ENCODE measurements at places on chromosomes 12 and 14.

DNA sequence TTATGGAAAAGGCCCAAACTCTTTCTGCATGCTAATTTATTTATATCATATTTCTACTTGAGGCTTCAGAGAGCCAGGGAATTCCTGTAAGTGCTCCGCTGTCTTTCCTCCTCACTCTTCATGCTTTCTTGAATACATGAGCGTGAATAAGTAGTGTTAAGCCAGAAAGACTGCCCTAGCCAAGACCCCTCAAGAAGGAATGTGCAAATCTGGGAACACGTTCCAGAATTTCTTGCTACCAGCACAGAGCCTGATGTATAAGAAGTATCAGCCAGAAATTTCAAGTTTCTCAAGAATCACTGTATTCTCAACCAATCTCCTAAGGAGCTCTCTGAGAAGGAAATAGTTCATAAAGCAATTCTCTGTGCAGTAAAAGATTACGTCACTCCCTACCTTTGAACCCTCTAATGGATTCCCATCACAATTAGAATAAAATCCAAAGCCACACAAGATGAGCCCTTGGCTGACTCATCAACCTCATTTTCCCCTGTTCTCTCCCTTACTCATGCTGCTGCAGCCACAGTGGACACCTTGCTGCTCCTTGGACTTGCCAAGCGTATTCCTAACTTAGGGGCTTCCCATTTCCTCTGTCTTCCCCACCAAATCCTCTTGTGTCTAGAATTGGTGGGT lies 6.9 kb upstream of the TSPAN8 start:
- no peak for DNase-seq

DNA sequence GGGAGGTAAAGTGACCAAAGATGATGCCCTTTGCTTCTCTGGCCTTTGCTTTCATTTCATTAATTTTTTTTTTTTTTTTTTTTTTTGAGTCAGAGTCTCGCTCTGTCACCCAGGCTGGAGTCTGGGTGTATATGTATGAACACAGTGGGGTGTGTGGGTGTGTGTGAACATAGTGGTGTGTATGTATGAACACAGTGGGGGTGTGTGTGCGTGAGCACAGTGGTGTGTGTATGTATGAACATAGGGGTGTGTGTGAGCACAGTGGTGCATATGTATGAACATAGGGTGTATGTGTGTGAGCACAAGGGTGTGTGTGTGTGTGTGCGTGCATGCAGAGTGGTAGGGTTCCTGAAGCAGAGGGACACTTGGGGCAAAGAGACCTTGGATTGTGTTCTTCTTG lies 9.6 kb downstream of the KLC1 start:
- DNase-seq, result no peak

GRCh38 chr12:69046363-69046762 lies 113.4 kb upstream of the CPM start:
- DNase-seq, result no peak

- DNase-seq, result no peak
These were observed 127.4 kb downstream of the KTN1 start for GRCh38 chr14:55707365-55707804.

GRCh38 chr12:61956545-61956944 lies 303.7 kb upstream of the USP15 start:
- DNase-seq, result no peak

DNA sequence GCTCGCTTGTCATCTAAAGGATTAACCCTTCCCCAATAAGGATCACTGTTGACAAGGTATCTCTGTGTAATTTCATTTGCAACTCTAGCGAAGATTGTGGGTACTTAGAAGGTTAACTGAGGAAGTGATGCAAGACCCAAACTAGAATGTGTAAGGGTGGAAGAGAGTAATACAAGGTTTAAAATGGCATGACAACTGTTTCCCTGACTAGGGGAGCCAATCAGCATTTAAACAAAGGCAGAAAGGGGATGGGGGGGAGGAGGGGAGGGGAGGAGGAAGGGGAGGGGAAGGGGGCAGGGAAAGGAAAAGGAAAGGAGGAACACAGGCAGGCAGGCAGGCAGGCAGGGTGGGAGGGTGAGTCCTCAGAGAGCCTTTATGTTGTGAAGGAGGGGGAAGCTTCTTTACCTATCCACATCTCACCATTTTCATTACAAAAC lies 31.1 kb downstream of the NRDE2 start:
- no peak for DNase-seq

Measured in BE2C (cell line).